T-helper 17 cell (primary cell): ENCODE measurements at places on chromosomes 7 and 10.
A peak's percentile ranks its signal among the peaks of the same experiment; 100 is the strongest.

DNA sequence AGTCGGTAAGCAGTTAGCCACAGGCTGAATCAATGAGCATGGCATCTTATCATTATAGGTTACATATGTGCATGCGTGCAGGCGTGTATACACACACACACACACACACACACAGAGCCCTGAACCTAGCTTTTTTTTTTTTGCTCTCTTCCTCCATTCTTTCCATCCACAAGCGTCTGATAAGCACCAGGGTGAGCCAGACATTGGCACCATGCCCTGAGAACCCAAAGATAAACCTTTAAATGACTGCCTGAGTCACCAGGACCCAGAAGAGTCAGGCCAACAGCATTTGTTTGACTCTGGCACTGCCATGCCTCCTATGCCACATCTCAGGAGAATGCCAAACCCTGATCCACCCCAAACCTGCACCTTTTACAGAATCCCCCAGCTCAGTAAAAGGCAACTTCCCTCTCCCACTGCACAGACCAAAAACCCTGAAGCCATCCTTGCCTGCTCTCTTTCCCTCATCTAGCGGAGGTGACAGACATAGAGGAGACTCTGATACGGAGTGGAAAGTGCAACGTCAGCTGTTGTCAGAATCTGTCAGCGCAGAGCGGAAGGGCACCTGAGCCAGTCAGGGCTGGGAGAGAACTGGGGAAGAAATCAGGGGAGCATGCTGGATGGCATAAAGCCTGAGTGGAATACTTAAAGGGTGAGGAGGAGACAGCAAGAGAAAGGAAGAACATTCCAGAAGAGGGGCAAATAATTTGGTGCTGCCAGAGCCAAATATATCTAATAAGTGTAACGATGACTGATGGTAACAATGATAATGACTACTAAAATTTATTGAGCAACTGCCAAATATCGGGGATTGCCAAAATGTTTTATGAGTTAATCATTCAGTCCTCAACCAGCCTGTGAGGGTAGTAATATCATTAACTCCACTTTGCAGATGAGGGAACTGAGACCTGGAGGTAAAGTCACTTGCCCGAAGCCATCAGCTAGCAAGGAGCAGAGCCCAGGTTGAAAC lies 3.2 kb downstream of the PARP12 start:
- H3K36me3 ChIP-seq, result peaks cover 3% of the 10 kb centered on the region
- H3K27ac ChIP-seq, result peak overlapping the region; percentile 80
- H3K4me1 ChIP-seq, result peaks cover 54% of the 10 kb centered on the region
- no peak for DNase-seq

DNA sequence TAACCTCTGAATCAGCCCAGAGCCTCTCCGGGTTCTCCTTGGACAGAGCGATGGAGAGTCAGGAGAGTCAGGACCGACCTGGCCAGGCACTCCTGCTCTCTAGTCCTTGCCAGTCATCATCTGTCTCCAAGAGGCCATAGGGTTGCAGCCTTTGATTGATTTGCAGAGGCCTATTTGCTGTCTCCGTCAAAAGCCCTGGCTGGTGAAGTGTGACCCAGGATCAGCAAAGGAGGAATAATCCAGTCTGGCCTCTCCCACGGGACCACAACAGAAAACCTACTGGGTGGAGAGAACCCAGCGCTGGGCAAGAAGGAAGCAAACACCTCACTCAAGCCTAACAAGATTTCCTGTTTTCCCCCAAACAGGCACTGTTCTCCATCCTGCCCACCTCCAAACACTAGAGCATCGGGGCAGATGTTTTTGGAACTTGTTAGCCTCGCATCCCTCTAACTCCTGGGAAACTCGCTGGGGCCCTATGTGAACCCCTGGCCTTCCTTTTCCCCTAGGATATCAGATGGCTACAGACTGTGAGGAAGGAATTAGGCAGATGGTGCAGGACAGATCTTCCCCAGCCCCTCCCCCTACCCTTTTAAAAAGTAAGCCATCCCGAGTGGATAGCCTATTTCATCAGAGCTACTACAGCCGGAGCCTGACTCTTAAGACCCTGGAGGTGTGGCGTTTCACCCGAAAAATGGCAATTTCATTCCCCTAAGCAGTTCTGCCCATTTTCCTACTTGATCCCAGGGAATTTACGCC lies 54.3 kb downstream of the PODXL start:
- H3K36me3 ChIP-seq, result no peaks in the 10 kb centered on the region
- no peak overlapping the region for H3K4me3 ChIP-seq
- H3K27ac ChIP-seq, result peak overlapping the region; percentile 27
- H3K27me3 ChIP-seq, result no peaks in the 10 kb centered on the region
- no peak for DNase-seq

GRCh38 chr10:2968401-2969058 lies 98.8 kb upstream of the PFKP start:
- peaks cover 2% of the 10 kb centered on the region for H3K36me3 ChIP-seq
- peaks cover 40% of the 10 kb centered on the region for H3K27me3 ChIP-seq
- H3K4me3 ChIP-seq, result no peak overlapping the region
- no peak overlapping the region for H3K27ac ChIP-seq
- H3K4me1 ChIP-seq, result no peaks in the 10 kb centered on the region
- no peak for DNase-seq

- H3K36me3 ChIP-seq, result no peaks in the 10 kb centered on the region
- H3K27ac ChIP-seq, result no peak overlapping the region
- no peak overlapping the region for H3K4me3 ChIP-seq
- peaks cover 4% of the 10 kb centered on the region for H3K27me3 ChIP-seq
Measured at GRCh38 chr10:61354401-61354975, 98.7 kb downstream of the TMEM26 start.

DNA sequence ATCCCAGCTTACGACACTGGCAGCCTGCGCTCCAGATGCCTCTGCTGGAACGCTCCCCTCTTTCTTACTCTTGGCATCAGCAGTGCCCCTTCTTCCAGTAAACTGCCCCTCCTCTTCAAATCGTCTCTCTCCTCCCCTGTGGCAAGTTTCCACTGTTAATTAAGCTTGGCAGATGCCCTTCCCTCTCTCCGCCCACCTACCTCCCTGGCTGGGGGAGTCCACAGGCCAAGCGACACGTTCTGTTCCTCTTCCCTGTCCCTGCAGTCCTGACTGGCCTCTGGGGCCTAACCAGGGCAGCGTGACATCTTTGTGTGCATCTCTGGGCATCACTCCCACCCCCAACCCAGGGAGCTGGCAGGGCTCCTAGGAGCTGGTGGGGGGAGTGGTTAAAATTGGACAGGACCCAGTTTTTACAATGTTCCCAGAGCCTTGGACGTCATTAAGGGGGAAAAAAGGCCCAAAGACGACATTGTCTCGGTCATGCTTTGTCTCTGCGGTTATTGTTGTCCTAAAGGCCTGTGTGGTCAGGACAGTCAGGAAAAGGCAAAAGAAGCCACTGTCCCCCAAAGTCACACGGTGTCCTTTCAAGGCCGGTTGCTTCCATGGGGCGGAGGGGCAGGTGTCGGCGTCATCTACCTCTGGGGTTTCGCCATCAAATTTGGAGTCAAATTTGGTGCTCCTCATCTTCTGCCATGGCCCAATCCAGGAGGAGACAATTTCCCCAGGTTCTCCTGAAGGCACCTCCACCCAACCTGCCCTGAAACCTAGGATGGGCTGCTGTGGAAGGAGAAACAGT lies 54.2 kb downstream of the DLG5 start:
- H3K27ac ChIP-seq, result no peak overlapping the region
- H3K27me3 ChIP-seq, result no peaks in the 10 kb centered on the region
- peaks cover 6% of the 10 kb centered on the region for H3K4me1 ChIP-seq
- no peak overlapping the region for H3K4me3 ChIP-seq

DNA sequence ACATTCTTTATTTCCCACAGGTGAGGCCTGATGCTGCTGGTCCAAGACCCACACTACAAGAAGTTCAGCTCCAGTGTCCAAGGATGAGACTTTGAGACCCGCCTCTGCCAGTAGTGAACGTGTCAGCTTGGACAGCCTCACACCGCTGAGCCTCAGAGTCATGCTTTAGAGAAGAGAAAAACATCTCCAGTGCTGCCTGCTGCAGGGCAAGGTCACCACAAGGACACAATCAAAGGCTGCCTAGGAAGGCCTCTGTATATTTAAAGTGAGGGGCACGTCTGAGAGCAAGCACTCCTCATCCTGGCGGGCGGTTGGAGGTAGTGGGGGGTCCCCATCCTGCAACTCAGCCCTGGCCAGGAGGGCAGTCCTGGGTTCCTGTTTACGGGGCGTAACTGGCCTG lies 19.3 kb downstream of the FGFR2 start:
- no peaks in the 10 kb centered on the region for H3K36me3 ChIP-seq
- no peak for DNase-seq
- no peak overlapping the region for H3K27ac ChIP-seq
- H3K27me3 ChIP-seq, result peaks cover 11% of the 10 kb centered on the region

- DNase-seq, result no peak
- no peaks in the 10 kb centered on the region for H3K36me3 ChIP-seq
- no peak overlapping the region for H3K4me3 ChIP-seq
- no peak overlapping the region for H3K27ac ChIP-seq
- no peaks in the 10 kb centered on the region for H3K4me1 ChIP-seq
- peaks cover 10% of the 10 kb centered on the region for H3K27me3 ChIP-seq
Measured at GRCh38 chr10:1670541-1671365, 66.6 kb downstream of the ADARB2 start.

- DNase-seq, result no peak
- H3K27me3 ChIP-seq, result peaks cover 14% of the 10 kb centered on the region
- peaks cover 3% of the 10 kb centered on the region for H3K4me1 ChIP-seq
- H3K36me3 ChIP-seq, result no peaks in the 10 kb centered on the region
- H3K27ac ChIP-seq, result no peak overlapping the region
- H3K4me3 ChIP-seq, result no peak overlapping the region
Measured at GRCh38 chr10:93344691-93345090, 137.4 kb downstream of the MYOF start.

- no peak overlapping the region for H3K4me3 ChIP-seq
- no peaks in the 10 kb centered on the region for H3K4me1 ChIP-seq
- no peaks in the 10 kb centered on the region for H3K27me3 ChIP-seq
- no peaks in the 10 kb centered on the region for H3K36me3 ChIP-seq
- DNase-seq, result no peak
Measured at GRCh38 chr10:107409522-107409921, 245.0 kb upstream of the SORCS1 start.

DNA sequence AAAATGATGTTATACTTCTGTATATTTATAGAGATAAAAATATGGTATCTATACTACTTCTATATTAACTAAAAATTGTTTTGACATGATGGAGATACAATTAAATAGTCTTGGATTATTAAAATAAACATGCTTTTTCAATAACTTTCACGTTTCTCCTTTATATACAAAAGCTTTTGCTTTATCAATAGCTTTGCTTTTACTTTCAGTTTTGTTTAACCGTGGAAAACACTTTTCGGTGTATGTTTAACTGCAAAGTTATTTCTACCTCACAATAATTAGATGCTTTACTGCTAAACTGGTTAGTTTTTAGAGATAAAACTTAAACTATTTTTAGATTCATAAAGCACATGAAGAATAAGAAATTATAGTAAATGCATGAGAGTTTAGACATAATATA lies 432.1 kb upstream of the PCDH15 start:
- H3K27me3 ChIP-seq, result no peaks in the 10 kb centered on the region
- H3K36me3 ChIP-seq, result no peaks in the 10 kb centered on the region
- H3K4me3 ChIP-seq, result no peak overlapping the region
- no peak for DNase-seq
- no peaks in the 10 kb centered on the region for H3K4me1 ChIP-seq

GRCh38 chr10:112246-112645 lies 23.0 kb upstream of the ZMYND11 start:
- H3K4me3 ChIP-seq, result no peak overlapping the region
- peaks cover 2% of the 10 kb centered on the region for H3K4me1 ChIP-seq
- DNase-seq, result no peak

GRCh38 chr7:151680810-151681209 lies 161.1 kb upstream of the RHEB start:
- no peaks in the 10 kb centered on the region for H3K27me3 ChIP-seq
- no peak for DNase-seq
- H3K4me1 ChIP-seq, result peaks cover 21% of the 10 kb centered on the region
- H3K27ac ChIP-seq, result no peak overlapping the region
- H3K36me3 ChIP-seq, result no peaks in the 10 kb centered on the region

- no peaks in the 10 kb centered on the region for H3K27me3 ChIP-seq
- H3K36me3 ChIP-seq, result no peaks in the 10 kb centered on the region
- H3K27ac ChIP-seq, result peak overlapping the region; percentile 84
- peaks cover 31% of the 10 kb centered on the region for H3K4me1 ChIP-seq
Measured at GRCh38 chr7:151795168-151795811, 81.6 kb downstream of the PRKAG2 start.

DNA sequence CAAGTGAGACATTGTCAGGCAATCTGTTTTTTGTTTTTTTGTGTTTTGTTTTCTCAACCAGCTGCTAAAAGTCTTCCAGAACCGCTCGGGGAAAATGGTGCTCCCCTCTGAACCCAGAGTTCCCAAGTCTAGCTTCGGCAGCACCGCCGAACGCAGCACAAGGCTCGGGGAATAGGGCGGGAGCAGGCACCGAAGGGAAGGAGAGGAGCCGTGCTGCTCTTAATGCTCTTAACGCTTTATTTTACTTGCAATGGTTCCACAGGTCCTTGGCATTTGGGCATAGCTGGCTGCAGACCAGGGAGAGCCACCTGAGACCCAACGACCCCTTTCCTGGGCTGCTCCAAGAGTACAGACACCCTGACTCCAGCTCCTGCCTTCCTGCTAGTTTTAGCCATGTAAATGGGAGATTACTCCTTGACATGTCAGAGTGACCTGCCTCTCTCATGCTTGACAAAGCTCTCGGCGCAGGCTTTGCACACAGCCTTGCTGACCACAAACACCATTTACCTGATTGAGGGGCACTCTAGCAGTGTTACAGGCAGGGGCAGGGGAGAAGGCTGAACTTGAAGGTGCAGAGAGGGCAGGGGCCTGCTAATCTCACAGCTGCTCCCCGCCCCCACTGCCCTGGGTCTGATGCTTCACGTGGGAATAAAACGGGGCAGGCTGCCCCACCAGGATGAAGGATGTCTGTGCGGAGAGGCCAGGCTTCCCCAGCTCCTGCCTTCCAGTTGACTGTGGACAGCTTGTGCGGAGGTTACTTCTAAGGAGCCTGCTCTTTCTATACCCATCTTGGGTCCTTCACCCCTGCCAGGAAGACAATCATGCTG lies 58.6 kb upstream of the EFCAB10 start:
- no peaks in the 10 kb centered on the region for H3K27me3 ChIP-seq
- peaks cover 7% of the 10 kb centered on the region for H3K4me1 ChIP-seq
- H3K27ac ChIP-seq, result no peak overlapping the region
- H3K4me3 ChIP-seq, result no peak overlapping the region
- DNase-seq, result no peak
- H3K36me3 ChIP-seq, result no peaks in the 10 kb centered on the region

DNA sequence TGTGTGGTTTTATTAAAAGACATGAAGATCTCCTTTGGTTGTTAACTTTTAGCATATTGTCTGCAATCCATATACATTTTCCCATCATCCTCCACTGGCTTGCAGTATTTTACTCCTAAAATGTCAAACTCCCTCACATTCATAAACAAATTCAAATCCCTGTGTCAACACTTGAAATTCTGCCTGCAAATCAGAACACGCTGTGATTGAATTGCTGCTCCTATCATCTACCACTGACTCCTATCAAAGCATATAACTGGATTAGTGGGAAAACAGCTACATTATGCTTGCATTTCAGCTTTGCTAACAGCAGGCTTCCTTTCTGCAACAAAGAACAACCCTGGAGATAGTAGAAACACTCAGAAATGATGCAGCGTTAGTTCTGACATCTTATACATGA lies 281.8 kb upstream of the HGF start:
- no peak for DNase-seq
- no peaks in the 10 kb centered on the region for H3K27me3 ChIP-seq
- no peak overlapping the region for H3K27ac ChIP-seq
- no peaks in the 10 kb centered on the region for H3K36me3 ChIP-seq
- H3K4me1 ChIP-seq, result no peaks in the 10 kb centered on the region
